ENCODE measurements at places on chromosomes 5 and 9. TPM values are rescaled to one million over a fixed set of nuclear protein-coding genes. Genes with fewer than 3 reads are reported as not detected.

DNA sequence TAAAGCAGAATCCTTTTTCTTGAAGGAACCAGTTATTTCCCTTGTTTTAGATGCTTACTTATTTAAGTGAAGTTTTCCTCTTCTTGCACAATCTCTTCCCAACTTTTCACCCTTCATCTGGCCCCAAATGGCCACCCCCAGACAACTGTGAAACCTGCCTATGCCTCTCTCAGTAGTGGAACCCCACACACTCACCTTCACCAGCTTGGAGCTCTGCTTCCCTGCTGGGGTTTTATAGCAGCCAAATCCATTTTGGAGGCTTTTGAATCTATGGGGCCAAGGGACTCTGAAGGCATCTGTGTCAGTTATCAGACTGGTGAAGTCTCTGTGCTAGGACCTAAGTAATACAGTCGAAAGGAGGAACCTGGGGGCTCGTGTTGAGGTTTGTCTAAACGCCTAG lies 22.9 kb upstream of the SPINK1 start:
- DNase-seq, result no peak

IL5 gene
- polyA plus RNA-seq, result not detected

DNA sequence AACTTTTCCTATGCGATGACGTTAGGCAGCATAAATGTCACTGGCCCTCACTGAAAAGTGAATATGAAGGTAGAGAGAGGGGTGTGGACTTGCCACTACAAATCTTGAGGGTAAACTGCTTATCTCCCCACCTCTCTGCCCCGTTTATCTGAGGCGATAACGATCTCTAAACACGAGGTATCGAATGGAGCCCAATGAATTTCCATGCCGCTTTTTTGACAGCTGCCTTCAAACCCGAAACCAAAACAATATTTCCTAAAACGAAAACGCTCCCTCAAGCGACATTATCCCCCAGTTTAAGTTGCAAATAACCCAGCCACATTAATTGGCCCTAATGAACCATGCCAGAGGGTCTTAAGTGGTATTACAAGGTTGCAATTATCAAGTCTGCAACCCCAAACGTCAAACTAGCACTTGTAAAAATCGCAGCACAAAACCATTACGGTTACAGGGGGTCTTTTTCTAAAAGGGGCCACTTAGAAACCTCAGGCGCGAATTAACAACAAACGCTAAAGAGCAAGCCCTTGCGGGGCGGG lies 1.4 kb downstream of the NR3C1 start:
- DNase-seq, result peak; percentile 63

- peak; percentile 84 for DNase-seq
Observed at GRCh38 chr5:147887930-147888329, 9.4 kb downstream of the SCGB3A2 start.

DNA sequence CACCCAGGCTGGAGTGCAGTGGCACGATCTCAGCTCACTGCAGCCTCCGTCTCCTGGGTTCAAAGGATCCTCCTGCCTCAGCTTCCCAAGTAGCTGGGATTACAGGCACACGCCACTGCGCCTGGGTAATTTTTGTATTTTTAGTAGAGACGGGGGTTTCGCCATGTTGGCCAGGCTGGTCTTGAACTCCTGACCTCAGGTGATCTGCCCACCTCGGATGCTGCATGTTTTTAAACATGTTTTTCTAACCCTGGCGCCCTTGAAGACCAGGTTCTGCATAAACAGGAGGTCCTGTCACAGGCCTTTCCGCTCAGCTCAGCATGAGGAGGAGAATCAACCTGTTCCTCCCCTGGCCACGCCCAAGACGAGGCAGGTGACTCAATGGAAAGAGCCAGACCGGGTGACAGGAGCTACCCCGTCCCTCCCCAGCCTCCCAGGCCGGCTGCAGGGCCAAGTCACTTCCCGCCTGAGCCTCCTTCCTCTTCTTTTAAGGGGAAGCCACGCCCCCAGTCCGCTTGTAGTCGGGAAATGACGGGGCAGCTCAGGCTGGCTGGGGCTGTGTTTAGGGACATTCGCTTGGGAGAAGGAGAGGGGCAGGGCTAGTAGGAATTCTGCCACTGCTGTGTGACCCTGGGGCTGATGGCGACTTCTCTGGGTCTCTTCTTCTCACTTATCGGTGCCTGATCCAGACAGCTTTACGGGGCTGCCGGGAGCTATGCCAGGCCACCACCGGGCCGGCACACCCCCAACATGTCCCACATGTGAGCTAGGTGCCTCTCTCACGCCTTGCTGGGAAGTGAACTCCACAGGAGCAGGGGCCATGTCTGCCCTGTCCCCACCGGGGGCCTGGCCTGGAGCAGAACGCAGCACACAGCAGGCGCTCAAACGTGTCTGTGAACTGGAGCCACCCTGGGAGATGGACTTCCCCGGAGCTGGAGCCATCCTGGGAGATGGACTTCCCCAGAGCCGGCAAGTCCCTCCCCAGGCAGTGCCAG lies 6.1 kb downstream of the NOTCH1 start:
- no peak for DNase-seq
